ENCODE measurements at places on chromosomes 16 and 17.

DNA sequence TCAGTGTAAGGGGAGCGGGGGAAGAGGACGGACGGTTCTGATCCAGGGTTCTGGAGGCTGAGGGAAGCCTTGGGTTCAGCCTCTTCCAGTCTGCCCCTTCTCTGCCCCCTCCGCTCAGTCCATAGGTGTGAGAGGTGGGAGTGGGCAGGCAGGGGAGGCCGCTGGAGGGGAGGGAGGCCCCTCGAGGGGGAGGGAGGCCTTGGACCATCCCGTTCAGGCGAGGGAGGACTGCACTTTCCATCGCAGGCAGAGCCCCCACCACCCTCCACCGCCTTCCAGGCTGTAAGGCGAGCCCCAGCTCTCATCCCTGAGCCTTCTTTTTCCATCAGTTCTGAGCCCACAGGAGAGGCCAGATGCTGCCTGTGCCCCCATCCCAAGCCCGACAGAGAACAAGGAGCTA, 4.2 kb upstream of the AXIN1 start:
- DNase-seq, result no peak

DNA sequence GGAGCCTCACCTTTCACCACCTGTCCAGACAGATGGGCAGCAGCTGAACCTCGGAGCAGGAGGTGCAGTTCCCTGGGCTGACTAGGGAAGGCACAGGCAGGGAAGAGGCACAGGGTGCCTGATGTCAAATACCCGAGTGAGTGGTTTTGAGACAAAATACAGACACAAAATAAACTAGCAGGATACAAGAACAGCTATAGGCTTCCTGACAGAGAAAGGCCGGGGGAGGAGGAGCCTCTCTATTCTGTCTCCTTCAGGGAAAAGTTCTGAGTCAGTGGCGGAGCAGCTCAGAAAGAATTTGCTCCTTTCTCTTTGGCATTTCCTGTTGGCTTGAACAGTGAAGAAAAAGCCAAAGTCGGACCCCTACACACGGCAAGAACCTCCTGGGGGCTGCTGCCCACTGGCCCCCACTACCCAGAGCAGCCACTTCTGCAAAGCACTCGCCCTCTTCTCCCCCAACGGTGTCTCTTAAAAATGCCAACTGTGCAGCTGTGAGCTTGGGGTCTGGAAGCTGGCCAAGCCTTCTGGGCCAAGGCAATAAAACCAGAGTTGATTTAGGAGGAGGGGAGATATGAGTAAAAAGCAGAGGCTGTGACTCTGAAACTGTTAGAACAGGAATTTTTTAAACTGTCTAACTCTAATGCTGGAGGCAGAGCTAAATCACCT, 14.4 kb upstream of the FAAP100 start:
- DNase-seq, result no peak

GRCh38 chr17:34365340-34365739, 2.3 kb upstream of the CCL1 start:
- no peak for DNase-seq

DNA sequence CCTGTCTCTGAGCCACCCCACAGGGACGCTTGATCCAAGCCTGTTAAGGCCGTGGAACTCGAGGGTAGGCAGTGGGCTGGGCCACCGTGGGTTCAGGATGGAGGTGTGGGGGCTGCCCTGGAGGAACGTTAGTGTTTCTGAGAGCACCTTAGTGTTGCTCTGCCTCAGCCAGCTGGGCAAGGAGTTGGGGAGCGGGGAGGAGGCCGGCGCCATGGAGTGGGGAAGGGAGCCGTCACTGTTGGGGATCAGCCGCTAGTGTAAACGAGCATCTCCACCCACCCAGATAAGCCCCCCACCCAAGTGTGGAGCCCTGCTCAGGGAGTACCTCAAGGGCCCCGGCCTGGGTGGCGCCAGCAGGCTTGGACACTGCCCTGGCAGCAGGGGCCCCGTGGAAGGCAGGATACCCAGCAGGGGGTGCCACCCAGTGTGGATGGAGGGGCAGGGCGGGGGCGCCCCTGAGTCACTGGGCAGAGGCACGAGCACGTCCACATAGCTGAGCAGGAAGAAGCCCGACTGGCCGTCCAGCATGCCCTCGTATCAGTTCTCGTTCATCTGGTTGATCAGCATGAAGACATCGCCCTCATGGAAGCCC, 98.6 kb downstream of the KPNA2 start:
- DNase-seq, result no peak

- no peak for DNase-seq
Observed at GRCh38 chr16:23122144-23122543, 27.1 kb downstream of the USP31 start.

GRCh38 chr17:81143200-81143527, 22.1 kb upstream of the PVALEF start:
- no peak for DNase-seq

GRCh38 chr17:80269405-80269807, 8.8 kb downstream of the RNF213 start:
- DNase-seq, result no peak

DNA sequence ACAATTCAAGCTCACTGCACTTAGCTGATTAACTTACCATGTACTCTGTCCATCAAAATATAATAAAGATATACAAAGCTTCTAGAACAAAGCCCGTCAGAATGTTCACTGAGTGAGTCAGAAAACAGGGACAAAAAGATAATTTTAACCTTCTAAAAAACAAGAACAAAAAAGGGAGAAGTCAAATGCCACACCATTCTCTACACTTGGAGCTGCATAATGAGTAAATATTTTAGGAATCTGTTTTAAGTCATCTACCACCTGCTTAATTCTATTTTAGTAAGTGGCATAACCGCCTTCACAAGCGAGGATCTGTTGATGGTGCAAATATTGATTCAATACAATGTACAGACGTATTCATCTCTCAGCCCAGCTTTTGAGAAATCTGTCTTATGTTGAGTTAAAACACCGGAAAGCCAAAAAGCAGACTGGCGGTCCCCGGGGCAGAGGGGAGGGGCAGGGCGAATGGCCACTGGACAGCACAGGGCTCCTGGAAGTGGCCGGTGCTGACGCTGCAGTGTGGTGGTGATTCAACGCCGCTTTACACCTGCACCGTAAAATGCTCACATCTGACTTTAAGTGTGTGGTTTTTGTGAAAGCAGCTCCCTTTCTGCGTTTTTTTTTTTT, 20.1 kb downstream of the RAB40B start:
- no peak for DNase-seq

GRCh38 chr17:2749058-2749783, at the start of gene CCDC92B:
Gene CCDC92B (minus strand): TSS chr17:2749652. CDS start chr17:2735145, 14,507 bp downstream.
- no peak for DNase-seq

DNA sequence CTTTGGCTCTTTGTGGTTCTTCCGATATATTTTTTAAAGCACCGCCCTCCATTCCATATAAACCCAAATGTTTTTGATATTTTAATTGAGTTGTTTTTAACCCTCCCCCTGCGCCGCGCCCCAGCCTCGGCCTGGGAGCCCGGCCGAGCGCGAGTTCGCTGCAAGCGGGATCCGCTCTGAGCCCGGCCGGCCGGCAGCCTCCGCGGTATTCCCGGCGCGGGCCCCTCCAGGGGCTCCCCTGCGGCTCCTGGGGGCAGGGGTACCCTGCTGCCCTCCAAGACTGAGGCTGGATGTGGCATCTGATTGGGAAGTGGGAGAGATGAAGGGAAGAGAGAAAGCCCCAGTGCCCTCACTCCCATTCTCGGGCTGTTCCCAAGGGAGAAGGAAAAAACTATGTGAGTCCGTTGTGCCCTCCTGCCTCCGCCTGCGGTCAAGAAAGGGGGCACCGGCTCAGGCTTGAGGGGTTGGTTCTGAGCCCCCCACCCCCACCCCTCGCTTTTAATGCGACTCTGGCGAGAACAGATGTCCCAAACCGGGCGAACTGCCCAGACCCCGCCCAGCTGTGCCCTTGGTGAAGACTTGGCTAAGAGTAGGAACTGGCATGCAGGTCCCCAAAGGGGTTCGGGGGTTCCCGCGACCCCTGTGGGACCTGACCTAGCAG, 8.6 kb downstream of the NEUROD2 start:
- DNase-seq, result no peak

DNA sequence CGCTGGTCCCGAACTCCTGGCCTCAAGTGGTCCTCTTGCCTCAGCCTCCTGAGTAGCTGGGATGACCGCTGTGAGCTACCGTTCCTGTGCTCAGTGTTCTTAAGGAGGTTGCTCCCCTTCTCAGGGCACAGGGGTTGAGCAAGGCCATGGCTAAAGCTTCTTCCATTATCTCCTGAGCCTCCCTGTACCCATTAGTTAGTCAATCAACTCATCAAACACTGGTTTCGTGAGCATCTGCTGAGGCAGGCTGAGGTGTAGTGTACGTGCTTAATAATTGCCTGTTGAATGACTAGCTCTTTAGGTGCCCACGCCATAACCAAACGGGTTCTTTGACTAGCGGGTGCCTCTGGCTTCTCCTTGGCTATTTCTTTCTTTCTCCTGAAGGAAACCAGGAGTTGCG, 11.7 kb downstream of the SGCA start:
- no peak for DNase-seq

DNA sequence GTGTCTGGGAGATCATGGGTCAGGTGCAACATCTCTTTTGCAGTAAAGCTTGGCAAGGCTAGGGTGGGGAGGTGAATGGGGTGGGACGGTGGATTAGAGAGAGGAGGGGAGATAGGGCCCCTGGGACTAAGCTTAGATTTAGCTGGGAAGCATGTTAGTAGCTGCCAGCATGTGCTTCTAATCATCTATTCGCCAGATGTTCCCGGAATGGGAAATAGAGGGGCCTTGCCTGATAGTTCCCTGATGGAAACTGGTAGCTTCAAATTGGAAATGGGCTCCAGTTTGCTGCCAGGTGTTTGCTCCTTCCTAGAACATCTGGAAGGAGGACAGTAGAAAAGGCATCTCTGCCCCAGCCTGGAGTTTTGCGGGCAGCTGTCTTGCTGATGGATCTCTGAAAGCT, 176.1 kb downstream of the CCDC182 start:
- DNase-seq, result no peak

GRCh38 chr17:79027925-79028491, 4.0 kb downstream of the C1QTNF1 start:
- no peak for DNase-seq

DNA sequence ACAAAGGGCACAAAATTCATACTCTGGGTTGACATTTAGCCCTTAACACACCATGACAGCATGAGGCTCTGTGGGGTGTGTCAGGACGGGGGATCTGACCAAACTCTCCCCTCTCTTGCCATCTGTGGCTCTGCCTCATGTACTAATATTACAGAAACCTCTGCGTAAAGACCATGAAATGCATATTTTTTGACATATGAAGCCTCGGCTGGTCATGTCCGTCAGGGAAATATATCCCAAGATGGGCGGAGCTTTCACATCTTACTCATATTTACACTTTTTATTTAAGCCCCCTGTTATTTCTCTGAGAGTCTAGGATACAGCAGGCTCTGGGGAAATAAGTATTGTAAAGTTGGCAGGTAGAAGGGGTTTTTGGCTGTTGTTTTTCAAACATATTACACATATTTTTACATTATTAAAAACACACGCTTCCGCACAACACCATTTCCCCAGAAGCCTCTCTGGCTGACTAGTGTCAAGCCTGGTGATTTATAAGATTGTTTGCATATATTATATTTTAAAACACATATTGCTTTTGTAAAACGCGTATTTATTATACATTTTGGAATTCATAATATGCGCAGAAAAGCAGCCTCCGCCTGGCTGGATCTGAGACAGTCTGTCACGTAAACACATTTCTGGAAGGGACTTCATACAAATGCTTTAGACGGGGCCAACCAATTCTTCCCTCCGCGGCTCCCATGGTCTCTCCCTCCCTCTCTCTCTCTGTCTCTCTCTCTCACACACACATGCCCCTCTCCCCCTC, 237.7 kb upstream of the ZFHX3 start:
- no peak for DNase-seq

DNA sequence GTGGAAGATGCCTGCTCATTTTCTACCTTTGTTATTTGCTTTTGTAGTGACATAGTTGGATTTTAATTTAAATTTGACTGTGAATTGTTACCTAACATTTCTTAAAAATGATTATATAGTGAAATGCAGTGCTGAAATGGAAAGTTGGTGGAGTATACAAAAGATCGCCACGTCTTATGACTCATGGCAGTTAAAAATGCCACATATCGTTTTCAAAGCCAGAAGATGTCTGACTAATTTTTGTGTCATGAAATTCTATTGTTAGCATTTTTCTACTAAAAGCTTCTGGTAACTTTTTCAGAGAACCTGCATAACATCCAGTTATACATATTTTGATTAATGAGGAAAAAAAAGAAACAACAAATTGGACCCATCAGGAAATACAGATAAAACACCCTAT, 20.6 kb downstream of the MAP2K4 start:
- DNase-seq, result no peak

DNA sequence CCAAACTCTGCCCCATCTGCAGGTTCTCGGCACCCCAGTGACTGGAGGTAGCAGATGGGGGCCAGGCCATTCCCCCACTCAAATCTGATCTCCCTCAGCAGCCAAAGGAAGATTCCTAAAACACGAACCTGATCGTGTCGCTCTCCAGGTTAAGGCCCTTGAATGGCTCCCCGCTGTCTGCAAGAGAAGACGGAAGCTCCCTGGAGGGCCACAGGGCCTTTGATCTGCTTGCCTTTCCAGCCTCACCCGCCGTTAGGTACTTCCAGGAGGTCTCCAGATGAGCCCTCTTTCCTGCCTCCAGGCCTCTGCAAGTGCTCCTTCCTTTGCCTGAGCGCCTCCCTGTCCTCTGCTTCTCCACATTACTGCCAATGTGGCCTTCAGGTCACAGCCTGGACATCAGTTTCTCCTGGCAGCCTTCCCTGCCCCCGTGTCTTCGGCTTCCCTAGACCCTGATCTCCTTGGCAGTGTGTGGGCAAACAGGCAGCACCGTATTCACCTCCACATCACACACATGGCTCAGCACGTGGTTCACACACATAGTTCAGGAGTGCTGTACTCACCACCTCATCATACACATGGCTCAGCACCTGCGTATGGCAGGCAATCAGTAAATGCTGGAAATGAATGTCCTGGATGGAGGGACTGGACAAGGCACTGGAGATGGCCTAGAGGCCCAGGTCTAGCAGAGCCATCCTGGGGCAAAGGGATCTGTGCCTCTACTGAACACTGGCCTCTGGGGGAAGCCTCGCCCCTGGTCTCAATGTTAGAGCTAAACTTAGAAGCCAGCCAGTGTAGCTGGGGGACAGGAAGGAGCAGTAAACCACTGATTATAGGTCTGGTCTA, 26.4 kb upstream of the MRPS23 start:
- no peak for DNase-seq

DNA sequence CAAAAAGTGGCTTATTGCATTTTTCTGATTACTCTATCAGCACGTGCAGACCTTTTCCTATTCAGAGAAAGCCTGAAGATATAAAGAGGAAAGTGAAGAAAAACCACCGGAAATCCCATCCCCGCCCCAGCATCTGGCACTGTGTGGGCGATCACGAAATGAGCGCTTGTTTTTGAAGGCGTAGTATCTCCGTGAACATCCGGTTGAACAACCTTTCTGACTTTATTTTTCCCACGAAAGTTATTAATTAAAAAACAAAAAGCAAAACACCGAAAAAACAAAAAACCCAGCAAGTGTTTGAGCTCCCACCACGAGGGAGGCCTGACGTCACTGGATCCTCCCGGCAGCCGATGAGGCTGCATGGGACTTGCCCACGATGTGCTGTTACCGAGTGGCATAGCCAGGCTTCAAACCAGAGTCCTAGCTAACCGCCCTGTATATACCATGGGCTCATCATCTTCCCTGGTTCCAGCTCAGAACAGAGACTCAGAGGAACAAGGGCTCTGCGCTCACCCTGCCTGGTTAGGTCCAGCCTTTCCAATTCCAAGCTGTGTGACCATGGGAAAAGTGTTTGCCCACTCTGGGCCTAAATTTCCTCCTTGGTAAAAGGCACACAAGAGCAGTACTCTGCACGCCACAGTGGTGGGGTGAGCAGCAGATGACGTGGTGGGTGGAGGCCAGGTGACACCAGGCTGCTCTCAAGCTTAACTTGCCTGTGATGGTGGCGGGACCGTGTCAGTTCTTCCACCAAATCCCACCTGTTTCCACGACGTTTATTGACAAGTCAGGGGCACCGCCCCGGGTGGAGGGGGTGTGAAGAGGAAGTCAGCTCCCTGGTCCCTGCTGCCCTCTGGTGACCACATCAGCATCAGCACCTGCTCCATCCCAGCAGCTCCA, 34.3 kb upstream of the IL21R start:
- DNase-seq, result peak; percentile 80
